Stromal cell of bone marrow (primary cell): ENCODE measurements at places on chromosomes 13 and 19.

DNA sequence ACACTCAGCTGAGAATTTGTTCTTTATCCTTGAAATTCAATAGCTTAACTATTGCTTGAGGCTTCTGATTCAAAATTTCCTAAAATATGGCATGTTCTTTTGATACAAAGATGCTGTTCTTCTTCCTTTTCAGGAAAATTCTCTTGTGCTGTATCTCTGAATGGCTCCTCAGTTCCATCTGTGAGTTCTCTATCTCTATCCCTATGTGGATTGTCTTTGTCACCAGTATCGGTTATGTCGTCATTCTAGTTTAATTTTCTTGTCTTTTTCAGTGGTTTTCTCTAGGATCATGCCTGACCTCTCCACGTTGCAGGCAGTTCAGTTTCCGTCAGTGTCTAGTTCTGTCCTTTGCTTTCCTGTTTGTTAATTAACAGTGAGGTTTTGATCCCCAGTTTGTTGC, 104.6 kb upstream of the GJB6 start:
- DNase-seq: no peak

GRCh38 chr19:50719566-50719965, at the start of gene SHANK1:
TSS of gene SHANK1 (minus strand) at chr19:50719802. CDS start at chr19:50716919, 2,883 bp downstream.
- DNase-seq: no peak

DNA sequence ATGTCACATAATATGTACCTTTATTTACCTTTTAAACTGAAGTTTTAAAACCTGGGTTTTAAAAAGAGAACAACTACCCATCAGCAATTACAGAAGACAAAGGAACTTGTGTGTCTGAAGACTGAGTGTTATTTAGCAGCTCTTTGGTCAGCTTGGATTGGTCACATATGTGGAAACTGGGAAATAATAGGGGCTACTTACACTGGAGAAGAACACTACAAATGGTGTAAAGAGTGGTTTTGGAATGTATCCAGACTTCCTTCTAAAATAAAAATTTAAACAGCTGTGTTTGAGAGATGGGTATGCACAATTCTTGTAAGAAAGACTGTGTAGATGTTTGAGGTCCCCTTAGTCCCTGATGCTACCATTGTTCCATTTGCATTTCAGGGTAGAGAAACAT, 13.3 kb downstream of the TNFRSF19 start:
- DNase-seq: no peak

DNA sequence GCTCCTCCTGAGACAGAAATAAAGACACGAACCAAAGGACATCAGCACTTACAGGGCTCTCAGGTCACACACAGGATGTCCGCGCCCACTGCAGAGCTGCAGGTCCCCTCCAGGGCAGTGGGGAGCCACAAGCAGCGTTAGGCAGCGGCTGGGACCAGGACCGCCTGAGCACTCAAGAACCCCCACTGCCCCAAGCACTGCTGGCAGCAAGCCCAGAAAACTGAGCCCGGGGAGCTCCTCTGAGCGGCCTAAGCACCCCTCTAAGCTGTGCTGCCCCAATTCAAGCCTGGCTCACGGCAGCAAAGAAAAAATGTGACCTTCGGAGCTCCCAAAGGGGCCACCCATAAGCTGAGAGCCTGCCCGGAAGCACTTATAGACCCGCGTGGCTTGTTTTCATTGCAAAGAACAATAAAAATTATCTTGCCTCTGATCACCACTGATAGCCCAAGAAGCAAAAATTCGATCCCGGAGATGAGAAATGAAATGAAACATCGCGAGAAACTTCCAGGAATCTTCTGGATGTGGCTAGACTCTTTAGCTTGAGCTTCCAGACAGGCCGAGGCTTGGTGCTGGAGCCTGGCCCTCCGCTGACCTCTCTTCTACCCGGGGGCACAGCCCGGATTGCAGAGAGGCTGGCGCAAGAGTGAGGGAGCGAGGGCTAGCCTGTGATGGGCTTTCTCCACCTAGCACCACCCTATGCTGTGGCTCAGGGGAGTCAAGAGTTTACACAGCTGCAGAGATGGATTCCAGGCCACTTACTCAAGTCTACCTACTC, 6.3 kb downstream of the DPP9 start:
- DNase-seq: no peak

- no peak for DNase-seq
Observed at GRCh38 chr13:73513751-73514150, 454.9 kb downstream of the KLF5 start.

DNA sequence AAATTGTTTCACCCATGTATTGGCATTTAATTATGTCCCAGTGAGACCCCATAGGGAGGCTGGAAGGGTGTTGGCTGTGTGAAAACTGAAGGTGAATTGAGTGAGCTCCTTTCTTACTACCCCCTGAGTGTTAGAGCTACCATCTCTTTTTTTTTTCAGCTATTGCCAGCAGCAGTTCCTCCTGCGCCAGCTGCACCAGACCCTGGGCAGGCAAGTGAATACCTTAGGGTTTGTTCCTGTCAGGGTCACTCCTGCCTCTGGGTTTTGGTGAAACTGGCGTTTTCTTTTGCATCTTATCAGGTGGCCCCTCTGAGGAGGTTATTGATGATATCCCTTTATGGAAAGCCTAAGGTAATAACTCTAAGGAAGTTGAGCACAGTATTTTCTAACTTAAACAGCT, 25.5 kb downstream of the CEACAM8 start:
- DNase-seq: no peak

- no peak for DNase-seq
Observed at GRCh38 chr19:1065606-1066109, 1.3 kb upstream of the ARHGAP45 start.

- DNase-seq: peak; percentile 62
Observed at GRCh38 chr13:98664047-98664446, 87.1 kb upstream of the STK24 start.

DNA sequence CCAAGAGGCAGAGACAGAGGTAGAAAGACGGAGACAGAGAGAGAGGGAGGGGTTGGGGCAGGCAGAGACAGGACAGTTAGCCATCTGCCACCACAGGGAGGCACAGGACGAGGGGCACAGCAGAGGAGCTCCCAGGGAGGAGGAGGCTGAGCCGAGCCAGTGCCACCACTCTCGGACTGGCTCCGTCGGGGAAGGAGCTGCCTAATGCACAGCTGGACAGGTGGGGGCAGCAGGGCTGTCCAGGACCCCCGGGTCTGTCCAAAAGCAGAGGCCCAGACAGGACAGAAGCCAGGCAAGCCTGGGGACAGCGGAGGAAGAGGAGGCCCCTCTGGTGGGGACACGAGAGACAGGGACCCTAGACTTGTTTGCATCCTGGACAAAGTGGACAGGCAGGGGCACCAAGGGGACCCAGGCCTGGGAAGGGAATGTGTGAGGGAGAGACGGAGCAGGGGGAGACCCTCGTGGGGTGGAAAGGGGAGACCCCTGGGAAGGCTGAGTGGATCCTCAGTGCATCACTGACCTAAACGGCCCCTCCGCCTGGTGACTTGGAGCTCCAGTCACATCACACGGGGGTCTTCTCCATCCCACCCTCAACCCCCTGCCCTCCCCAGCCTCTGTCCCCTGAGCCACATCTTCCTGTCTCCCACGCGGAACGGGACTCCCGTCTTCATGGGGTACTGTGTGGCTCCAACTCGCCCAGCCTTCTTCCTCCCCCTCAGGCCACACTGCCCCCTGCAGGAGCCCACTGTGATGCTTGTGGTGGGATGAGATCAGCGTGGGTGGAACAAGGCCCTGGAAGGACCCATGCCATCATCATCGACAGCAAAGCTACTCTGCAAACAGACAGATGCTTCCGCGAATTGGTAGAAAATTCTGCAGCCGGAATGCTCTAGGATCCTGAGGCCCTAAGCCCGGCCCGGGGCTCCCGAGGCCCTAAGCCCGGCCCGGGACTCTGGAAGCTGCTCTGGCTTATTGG, 915 bp downstream of the F10 start:
- DNase-seq: no peak

DNA sequence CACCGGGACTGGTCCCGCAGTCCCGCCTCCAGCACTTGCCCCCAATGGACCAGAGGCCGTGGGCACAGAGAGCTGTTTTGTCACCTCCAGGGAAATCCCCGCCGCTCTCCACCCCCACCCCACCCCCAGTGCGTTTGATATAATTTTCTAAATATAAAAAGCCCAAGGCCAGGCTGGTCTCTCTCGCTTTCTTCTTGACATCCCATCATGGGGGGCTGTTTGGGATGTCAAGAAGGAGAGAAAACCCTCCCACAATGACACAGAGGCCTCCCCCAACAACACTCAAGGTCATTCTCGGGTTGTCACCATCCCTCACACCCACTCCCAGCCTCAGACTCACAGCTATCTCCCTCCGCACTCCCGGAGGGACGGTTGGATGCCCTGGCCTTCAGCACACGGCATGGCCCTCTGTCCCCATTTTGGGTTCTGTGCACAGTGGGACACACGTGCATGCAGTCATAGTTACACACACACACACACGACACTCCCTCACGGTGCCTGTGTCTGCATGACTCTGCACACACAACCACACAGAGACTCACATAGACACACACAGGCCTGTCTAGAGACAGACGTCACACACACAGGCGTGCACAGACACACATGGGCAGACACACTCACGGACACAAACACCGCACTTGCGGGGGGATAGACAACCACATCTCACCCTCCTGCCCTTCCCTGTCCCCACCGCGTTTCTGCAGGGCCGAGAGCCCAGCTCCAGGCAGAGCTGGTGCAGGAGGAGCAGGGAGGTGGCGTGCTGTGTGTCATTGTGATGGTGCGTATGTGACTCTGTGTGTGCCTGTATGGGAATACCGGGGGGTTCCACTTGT, 4.8 kb upstream of the NFIC start:
- DNase-seq: no peak

DNA sequence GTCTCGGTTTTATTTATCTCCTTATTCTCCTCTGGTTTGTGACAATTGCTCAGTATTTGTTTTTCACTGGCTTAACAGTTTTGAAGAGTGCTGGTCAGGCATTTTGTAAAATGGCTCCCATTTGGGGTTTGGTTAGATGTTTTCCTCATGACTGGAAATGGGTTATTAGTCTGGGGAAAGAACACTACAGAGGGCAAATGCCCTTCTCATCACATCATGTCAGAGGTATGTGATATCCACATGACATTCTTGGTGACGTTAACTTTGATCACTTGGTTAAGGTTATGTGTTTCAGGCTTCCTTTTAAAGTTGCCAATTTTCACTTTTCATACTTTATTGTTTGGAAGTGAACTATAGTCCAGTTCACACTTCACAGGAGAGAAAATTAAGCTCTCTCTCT, 74.8 kb upstream of the KLHL1 start:
- peak; percentile 4 for DNase-seq

DNA sequence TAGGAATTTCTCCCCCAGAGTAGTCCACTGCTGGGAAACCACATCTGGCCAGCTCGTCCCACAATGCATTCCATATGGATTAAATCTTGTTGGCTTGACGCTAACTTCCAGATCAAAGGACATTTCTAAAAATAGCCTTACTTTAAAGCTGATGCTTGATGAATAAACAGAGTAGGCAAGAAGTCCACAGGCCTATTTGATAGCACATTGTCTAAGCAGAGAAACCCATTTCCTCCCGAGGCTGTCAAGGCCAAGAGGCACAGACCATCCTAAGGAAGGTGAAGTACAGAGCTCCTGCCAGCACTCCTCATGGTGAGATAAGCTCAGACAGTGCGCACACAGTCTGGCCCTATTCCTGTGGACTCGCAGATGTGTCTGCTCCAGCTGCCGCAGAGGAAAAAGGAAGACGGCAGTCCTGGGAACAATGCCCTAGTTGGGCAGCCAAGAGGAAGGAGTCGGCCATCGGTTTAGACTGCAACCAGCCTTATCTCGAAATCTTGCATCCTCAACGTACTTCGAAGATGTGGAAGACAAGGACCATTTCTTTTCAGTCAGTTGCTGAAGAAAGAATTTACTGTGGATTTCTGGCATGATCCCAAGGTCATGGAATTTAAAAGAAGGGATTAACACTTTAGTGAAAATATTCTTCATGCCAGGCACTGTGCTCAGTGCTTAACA, 156.8 kb downstream of the RGCC start:
- peak; percentile 50 for DNase-seq

DNA sequence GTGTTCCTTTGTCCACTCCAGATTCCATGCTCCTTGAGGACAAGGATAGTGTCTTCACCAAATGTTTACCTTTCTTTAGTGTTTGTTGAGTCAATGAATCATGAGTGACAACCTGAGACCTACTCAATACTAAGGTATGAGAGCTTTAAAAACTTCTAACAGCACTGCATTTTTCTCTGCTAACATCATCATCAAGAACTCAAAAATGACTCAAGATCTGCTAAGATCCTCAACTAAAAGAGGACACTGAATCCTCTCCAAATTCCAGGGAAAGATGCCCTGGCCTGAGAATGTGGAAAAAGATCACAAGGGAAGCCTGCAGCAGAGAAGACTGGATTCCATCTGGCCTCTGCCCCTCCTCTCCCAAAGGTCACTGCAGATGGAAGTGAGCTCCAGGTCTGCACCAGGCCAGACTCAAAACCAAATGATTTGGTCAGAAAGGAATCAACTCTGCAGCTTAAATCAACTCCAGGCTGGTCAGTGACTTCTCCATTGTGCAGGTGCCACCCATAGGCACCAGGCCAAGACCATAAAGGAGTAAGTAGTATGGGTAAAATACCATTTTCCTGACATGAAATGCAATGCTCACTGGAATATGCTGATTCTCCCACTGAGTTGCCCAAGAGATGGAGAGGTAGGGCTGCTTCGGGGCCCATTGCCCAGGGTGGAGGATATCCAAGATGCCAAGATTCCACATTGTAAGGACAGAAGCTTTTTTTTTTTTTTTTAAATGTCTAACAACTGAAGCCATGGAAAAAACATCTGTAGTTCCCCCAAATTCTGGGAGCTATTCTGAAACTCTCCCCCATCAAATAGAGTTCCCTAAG, 89.5 kb upstream of the DOCK9 start:
- no peak for DNase-seq

GRCh38 chr19:1893791-1894190, 8.5 kb upstream of the ABHD17A start:
- DNase-seq: no peak

DNA sequence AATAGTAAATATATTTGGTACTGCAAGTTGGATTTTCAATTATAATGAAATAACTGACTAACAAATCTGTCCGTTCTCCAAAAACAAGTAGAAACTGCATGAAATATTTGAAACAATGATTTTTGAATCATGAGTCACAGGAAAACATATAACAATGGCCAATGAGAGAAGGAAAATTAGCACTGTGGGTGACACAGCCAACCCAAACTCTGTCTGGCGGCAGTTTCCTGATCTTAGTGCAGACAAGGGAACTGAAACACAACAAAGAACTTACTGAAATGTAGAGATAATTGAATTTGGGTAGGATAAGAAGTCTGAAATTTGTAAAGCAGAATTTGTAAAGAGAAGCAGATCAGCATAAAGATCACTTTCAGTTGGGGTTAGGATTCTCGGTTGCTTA, 2743.3 kb upstream of the PCDH20 start:
- DNase-seq: peak; percentile 43

GRCh38 chr13:44400736-44401135, 27.1 kb downstream of the SERP2 start:
- DNase-seq: no peak
